CD4-positive, alpha-beta T cell treated with Interleukin-1 beta for 1 hour (primary cell): ENCODE measurements at places on chromosomes 13 and 19.
A peak's percentile ranks its signal among the peaks of the same experiment; 100 is the strongest.

DNA sequence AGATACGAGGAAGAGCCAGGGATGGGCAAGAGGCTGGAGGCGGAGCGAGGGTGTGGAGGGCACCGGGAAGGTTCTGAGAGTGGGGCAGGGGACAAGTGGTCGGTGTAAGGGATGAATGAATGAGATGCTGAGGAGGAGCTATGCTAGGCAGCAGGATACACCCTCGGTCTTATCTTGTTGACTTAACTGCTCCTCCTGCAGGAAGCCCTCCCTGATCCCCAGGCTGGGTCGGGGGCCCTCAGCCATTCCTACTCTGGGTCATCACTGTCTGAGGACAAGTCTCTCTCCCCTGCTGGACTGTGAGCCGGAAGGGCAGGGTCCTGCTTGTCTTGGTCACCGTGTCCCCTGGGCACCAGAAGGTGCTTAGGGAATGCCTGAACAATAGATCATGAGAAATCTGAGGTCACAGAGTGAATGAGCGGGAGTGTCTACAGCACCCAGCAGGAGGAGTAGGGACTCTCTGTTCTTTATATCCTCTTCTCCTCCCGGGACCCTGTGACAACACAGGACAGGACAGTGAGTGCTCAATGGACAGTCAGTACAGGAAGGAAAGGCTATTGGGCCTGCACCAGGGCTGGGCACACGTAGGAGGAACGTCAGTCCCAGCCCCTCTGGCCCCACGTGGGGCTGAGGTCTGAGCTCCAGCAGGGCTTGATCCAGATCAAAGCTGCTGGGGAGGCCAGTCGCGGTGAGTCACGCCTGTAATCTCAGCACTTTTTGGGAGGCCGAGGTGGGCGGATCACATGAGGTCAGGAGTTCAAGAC, 6.5 kb downstream of the NKPD1 start:
- no peak for DNase-seq

DNA sequence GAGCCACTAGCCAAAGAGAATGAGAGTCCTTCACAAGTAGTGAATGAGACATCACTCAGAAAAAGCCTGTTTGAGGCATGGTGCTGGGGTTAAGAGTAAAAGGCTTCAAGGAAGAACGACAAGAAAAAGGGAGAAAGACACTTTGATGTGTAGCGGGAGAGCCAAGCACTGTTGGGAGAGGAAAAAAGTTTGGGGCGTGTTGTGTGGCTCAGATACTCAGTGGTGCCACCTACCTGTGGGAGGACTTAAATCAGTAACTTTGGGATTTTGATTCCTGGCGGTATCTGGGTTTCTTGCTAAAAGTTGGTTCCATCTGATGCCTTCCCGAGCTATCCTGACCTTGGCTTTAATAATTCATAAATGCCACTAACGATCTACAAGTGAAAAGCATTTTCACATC, 12.3 kb downstream of the ELSPBP1 start:
- no peak for DNase-seq

GRCh38 chr19:32101206-32101605, 244.2 kb upstream of the ZNF507 start:
- DNase-seq: no peak

DNA sequence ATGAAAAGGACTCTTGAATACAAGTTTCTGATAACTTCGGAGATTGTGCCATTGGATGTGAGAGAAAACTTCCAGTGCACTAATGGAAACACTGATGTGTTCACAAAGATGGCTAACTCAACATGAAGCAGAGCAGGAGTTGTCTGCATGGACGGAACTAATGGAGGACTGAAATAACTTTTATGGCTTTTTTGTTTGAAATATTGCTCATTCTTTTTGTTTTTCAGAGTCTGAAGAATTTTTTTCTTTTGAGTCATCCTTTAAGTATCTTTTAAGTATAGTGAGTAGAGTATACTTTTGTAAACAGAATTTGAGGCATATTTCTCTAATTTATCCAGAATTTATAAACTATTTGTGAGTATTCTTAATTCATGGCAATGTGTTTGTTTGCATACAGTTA, 25.7 kb downstream of the CRYL1 start:
- DNase-seq: no peak

DNA sequence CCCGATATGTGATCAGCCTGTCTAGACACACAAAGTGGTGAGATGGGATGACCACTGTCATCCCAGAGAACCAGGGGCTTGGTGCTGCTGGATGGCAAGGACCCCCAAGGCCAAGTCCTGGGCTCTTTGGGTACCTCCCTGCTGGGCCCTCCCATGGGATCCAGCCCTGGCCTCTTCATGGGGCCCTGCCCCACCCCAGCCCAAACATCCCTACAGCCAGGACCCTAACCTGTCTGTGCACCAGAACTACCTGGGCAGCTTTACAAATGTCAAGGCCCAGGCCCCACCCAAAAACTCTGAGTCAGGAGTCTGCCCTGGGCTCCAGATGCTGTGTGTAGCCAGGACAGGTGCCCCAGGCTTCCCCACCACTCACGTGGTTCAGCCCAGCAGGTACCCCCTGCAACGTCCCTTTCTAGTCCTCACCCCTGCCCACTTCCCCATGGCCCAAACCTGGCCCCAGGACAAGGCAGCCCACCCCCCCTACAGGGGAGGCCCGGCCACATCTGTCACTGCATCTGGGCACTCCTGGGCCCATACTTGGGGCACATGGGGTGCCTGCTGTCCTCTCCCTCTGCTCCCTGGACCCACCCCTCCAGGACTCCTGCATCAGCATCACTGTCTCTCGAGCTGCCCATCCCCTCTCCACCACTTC, 233.5 kb downstream of the TUBA3C start:
- DNase-seq: no peak

DNA sequence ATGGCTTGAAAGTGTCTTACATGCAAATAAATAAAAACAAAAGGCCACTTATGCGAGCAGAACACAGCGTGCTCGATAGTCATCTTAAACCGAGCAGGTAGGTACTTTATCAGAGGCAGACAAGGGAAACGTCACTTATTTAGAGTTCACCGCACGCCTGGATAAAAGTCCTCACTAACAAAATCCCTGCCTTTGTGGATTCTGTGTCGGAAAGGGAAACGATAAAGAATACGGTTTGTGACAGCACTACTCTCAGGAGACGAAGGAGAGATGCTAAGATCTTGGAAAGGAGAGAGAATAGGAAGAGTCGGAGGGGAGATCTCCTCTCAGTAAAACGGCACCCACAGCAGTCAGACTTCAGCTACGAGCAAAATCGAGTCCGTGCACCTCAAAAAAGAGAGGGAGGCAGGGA, 581 bp downstream of the RCBTB1 start:
- DNase-seq: no peak

GRCh38 chr19:40266119-40266518, 19.0 kb downstream of the AKT2 start:
- no peak for DNase-seq

DNA sequence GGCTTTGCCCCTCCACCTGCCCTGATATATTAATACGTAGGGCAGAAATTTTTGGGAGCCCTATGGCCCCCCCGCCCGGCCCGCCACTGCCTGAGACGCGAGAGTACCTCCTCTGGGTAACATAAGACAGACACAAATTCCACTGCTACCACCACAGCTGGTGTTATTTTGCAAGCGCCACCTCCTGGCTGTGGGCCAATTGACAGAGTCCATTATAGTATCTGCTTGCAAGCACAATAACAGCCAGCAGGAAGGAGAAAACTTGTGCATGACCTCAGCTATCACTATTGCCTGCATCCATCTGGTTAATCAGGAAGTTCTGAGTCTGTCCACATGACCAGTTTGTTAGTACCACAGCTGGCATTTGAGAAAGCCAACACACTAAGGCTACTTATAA, 25.3 kb upstream of the OR10H2 start:
- DNase-seq: peak; percentile 36

GRCh38 chr19:42322305-42322704, 3.1 kb upstream of the MEGF8 start:
- no peak for DNase-seq

- DNase-seq: no peak
Measured at GRCh38 chr19:20028611-20029010, 10.7 kb downstream of the ZNF682 start.
